ENCODE measurements at places on chromosomes 6 and 20.

- DNase-seq, result no peak
These were observed 105.0 kb downstream of the PREX1 start for GRCh38 chr20:48722737-48723191.

- no peak for DNase-seq
These were observed 686 bp upstream of the EGFL8 start for GRCh38 chr6:32163559-32164258.

GRCh38 chr6:123215211-123215610 is 219.2 kb downstream of the CLVS2 start:
- no peak for DNase-seq

- DNase-seq, result no peak
These were observed 262.0 kb upstream of the FOXQ1 start for GRCh38 chr6:1049900-1050299.

- DNase-seq, result no peak
These were observed 837.3 kb downstream of the DHX35 start for GRCh38 chr20:39799366-39799965.

DNA sequence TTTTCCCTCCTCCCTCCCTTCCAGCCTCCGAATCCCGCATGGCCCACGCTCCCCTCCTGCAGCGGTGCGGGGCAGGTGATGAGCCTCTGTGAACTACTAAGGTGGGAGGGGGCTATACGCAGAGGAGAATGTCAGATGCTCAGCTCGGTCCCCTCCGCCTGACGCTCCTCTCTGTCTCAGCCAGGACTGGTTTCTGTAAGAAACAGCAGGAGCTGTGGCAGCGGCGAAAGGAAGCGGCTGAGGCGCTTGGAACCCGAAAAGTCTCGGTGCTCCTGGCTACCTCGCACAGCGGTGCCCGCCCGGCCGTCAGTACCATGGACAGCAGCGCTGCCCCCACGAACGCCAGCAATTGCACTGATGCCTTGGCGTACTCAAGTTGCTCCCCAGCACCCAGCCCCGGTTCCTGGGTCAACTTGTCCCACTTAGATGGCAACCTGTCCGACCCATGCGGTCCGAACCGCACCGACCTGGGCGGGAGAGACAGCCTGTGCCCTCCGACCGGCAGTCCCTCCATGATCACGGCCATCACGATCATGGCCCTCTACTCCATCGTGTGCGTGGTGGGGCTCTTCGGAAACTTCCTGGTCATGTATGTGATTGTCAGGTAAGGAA is at the start of gene OPRM1:
Gene OPRM1 (plus strand): TSS at position 10 of the 612 bp plus-strand sequence. CDS start 305 bp downstream, at position 315.
- DNase-seq, result no peak

- no peak for DNase-seq
These were observed 851.0 kb upstream of the FLRT3 start for GRCh38 chr20:15188415-15188814.

GRCh38 chr20:52001999-52002666 is 189.4 kb downstream of the ZFP64 start:
- no peak for DNase-seq

- no peak for DNase-seq
These were observed 726 bp downstream of the FLRT3 start for GRCh38 chr20:14336686-14337085.

- DNase-seq, result no peak
These were observed 336.8 kb downstream of the RFPL4B start for GRCh38 chr6:112683926-112684325.

GRCh38 chr6:44051515-44051914 is 75.7 kb downstream of the MRPL14 start:
- no peak for DNase-seq

- DNase-seq, result no peak
These were observed 17.4 kb upstream of the FOXO3 start for GRCh38 chr6:108543175-108543940.

DNA sequence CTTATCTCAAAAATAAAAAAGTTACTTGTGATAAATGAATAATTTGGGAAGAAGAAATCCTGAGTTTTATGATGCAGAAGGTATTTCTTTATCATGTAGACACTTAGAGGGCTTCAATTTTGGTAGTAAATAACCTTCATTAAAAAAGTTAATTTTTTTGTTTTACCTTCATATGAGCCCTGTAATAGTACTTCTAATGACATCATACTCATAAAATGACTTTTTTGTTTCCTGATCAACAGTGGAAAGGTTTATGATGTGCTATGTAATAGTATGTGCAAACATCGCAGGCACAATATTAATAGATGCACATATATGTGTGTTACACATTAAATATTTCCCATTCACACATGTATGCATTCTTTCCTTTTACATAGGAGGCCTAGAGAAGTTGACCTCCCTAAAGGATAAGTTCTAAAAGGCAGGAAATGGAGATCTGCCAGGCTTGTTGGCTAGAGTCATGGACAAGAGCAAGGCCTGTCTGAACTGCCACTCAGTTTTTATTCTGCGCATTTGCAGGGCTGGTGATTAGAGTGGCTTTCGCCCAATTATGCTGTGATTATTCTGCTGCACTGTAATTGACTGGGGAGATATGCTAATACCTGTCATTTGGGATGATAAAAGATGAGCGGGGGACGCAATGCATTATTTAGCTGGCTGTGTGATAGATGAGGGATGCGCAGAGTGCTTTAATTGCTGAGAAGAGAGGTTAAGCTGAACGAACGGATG is 272.6 kb downstream of the TMEM242 start:
- no peak for DNase-seq

All from Peyer's patch (tissue), 4 donors.